ENCODE measurements at places on chromosomes 2 and 18. TPM values are rescaled to one million over a fixed set of nuclear protein-coding genes. Genes with fewer than 3 reads are reported as not detected.

DNA sequence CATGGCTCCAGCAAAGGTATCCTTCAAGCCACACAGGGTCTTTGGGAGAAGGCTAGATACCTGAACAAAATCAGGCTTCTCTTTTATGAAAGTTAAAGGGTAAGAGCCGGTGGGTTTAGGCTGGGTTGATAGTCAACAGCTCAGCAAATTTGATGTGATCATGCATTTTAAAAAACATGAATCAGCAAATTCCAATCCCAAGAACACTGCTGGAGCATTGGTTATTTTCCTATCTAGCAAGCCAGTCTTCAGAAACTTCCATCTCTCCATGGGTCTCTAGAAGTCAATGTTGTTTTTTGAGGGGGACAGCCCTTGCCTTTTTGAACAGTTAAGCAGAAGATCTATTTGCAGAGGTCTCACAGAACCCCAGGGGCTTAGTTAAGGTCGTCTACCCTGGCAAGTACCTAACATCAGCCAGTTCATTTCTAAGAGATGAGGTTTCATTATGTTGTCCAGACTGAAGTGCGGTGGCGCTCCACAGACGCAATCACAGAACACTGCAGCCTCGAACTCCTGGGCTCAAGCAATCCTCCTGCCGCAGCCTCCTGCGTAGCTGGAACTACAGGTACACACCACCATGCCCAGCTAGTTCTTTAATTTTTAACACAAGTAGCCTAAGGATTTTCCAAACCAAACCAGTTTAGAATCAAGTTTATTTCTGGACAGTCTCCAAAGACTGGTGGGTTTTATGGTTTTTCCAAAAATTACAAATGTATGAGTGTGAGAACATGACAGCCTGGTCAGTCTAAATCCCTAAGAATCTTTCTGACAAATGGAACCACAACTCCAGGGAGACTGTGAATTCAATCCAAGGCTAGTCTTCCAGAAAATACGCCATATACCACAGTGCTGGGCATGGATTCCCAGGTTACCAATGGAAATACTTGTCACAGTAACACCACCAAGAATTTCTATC, 4.1 kb upstream of the ZCCHC2 start:
- DNase-seq = no peak

- DNase-seq = no peak
These were observed 520.3 kb downstream of the SOX11 start for GRCh38 chr2:6212491-6212890.

Gene EFHD1
- total RNA-seq = not detected

Gene KCNK3
- total RNA-seq = 0.26 TPM

Gene PNO1
- total RNA-seq = 12.9 TPM

All from fibroblast of lung (primary cell).